Right renal pelvis (tissue), 4 donors: ENCODE measurements at places on chromosomes 4 and X. TPM values are rescaled to one million over a fixed set of nuclear protein-coding genes. Genes with fewer than 3 reads are reported as not detected.

DNA sequence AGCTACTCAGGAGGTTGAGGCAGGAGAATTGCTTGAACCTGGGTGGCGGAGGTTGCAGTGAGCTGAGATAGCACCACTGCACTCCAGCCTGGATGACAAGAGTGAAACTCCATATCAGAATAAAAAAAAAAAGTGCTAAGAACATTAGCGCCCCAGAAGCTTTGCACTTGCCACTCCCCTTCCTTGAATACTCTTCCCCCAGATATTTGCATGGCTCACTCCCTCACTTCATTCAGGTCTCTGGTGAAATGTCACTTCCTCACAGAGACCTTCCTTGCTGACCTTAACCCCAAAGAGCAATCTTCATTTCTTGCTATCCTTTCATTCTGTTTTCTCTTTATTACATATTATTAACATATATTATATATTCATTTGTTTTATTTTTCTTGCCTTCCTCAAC is 11.3 kb downstream of the CACNA1F start:
- DNase-seq: no peak

- DNase-seq: no peak
Observed at GRCh38 chr4:164441109-164441508, 312.8 kb upstream of the SMIM31 start.

The ZGRF1 gene
- 14.8 TPM for polyA plus RNA-seq

DNA sequence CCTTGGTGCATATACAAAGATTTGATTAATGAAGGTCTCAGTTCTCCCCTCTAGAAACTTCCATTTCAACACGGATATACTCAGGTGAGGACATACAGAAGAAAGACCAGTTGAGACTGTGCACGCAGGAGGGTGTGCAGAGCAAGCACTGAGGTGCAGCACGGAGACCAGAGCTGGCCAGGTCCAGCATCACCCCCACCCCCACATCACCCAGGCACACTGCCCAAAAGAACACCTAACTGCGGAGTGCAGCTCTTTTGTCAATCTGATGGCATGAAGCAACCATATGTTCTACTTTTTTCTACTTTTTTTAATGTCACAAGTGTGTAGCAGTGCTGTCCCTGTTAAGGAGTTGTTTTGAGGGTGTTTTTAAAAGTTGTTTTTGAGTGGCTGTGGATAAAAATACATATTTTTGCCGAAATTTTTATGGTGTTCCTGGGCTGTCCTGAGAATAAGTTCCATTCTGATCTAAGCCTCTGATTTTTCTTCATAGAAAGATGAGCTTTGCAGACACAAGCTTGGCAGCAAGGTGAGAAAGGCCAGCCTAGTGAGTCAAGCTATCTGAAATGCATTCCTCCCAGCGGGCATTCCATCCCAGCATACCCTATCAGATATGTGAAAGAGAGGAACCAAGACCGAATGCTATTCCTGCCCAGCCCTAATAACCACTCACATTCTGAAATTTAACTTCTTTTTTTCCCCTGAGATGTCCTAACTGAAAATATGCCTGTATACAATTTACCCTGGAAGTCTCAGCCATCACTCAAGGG is 173.7 kb downstream of the PTTG2 start:
- DNase-seq: no peak

The ARMCX1 gene
- 53.7 TPM for polyA plus RNA-seq
